NCI-H1436 (cell line): ENCODE measurements at places on chromosomes 3 and 15.

- no peak for DNase-seq
Measured at GRCh38 chr3:37129871-37130270, 44.5 kb downstream of the LRRFIP2 start.

DNA sequence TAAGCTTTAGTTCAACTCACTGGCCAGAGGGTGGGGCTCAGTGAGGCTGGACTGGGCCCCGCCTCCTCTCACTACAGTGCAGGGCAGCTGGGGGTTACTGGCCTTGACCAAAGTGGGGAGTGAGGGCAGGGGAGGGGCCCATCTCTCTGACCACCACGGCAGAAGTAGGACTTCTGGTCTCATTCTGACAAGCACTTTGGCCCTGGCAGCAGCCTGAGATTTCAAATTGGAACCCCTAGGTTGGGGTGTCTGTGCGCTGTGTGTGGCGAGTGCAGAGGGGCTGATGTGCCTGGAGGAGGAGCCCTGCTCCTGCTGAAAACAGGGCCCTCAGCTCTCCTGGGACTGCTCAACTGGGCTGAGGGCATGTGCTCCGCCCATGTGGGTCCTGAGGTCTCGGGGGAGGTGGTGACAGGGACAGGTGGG is 60.3 kb upstream of the RPL32 start:
- DNase-seq: peak; percentile 48

GRCh38 chr3:176579711-176580185 is 617.5 kb downstream of the TBL1XR1 start:
- DNase-seq: no peak

DNA sequence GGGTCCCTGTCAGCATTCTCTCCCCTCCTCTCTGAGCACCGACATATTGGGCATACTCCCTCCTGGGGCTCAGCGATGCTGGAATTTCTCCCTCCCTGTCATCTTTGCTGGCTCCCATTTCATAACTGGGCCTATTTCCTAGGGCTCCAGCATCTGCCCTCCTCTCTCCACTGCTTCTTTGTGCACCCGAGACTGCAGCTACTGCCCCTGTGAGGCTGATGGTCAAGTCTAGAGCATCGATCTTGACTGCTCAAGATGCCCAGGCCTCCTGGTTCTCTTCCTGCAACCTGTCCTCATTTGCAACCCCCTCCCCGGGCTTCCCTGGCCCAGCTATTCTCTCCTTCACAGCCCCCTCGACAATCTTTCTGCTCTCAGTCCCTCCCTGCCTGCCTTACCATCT is 53.5 kb downstream of the WHAMM start:
- no peak for DNase-seq

DNA sequence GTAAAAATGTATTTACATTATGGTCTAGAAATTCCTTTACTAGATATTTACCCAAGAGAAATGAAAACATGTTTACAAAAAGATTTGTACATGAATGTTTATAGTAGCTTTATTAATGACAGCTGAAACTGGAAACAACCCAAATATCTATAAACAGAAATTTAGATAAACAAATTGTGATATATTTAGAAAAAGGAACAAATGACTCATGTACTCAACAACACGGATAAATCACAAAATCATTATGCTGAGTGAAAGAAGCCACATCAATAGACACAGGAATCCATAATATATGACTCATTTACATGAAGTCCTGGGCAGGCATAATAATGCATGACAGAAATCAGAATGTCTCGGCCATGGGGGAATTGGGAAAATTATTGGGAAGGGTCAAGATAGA is 1020.2 kb downstream of the SQOR start:
- DNase-seq: no peak

- DNase-seq: no peak
Measured at GRCh38 chr3:4336850-4337546, 33.8 kb downstream of the SETMAR start.

- DNase-seq: no peak
Measured at GRCh38 chr3:38542401-38543298, 46.5 kb downstream of the EXOG start.

DNA sequence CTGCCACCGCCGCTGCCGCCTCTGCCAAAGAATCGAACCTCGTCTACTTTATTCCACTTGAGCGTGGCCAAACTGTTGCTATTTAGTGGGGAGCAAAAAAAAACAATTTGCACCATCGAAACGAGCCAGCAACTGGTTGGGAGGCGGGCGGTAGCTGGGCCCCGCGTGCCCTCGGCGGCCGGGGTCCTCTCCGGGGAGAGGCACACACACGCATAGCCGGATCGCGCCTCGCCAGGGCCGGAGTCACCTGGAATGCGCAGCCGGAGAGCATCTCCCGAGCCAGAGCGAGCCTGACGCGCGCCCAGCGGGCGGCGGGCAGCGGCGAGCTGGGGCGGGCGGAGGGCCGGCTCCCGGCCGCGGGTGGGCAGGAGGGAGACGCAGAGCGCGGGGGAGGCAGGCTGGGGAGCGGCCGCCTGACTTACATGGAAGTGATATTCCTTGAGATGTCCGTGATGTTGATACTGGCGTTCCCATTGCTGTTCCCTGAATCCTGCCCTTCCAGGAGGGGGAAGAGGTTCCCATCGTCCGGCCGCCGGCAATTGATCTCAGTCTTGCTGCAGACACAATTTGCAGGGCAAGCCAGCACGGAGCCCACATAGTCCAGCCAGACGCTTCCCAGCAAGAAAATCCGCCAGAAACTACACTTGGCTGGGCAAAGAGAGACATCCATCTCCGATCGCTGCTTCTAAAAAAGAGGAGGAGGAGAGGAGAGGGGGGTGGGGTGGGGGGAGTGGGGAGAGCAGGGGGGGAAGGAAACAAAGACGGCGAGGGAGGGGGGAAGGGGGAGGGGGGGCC is 858 bp downstream of the NTRK3 start:
- no peak for DNase-seq

DNA sequence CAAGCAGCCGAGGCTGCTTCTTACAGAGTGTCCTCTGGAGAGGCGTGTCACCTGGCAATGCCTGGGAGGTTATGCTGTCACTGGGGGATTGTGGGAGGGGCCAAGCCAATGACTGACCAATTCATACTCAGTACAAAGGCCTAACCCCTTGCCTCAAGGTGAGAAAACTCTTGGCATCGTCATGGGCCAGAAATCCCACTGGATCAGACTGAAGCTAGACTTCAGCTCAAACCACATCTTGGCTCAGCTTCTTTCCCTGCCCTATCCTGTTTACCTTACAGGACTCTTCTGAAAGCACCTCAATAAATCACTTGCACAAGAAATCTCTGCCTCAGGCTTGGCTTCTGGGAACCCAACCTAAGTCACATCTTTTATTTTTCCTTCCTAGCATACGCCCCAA is 9.5 kb downstream of the ANAPC13 start:
- no peak for DNase-seq

GRCh38 chr3:192482391-192482790 is 244.9 kb downstream of the FGF12 start:
- DNase-seq: no peak

GRCh38 chr15:80739919-80740318 is 39.3 kb upstream of the CEMIP start:
- no peak for DNase-seq

DNA sequence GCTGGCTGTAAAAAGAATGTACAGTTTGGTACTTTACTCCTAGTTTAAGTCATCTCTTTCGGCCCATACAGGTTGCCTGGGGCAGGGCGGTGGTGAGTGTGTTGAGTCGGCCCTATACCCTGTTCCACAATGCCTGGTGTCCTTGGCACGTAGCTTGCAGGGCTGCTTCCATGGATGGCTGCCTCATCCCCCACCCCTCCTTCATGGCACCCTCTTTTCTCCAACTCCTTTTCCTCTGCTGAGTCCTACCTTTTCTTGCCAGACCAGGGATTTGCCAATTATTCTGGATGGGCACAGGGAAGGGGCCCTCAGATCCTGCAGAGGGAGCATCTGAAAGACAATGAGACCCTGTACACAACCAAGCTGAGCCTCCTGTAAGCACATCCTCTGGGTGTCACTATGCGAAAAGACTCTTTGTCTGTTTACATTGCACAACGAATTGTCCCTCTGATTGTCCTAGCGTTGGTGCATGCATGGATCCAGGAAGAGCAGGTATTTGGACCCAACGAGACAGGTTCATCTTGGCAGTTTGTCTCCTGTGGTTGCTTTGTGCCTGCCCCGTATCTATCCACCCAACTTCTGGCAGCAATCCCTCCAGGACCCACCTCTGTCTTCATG is 73.6 kb upstream of the CGNL1 start:
- DNase-seq: no peak

GRCh38 chr3:159795042-159795441 is 193.6 kb upstream of the IL12A start:
- DNase-seq: no peak

GRCh38 chr3:168275662-168276061 is 179.9 kb upstream of the GOLIM4 start:
- DNase-seq: no peak

GRCh38 chr3:115141033-115141757 is 5.9 kb downstream of the ZBTB20 start:
- no peak for DNase-seq

DNA sequence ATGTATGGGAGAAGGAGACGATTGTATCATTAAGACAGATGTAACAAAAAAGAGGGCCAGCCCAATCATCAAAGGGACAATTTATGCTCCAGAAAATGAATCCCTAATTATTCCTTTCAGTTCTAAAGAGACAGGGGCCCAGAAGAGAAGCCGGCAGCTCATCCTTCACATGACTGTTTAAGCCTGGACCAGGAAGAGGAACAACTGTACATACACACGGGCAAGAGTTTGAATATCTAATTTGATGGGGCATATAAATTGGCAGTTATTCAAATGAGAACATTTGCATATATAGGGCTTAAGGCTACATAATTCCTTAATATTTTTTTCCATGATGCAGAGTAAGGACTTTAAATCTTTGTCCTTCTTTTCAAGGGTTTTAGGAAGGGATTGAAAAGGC is 232.3 kb downstream of the TLE3 start:
- no peak for DNase-seq

DNA sequence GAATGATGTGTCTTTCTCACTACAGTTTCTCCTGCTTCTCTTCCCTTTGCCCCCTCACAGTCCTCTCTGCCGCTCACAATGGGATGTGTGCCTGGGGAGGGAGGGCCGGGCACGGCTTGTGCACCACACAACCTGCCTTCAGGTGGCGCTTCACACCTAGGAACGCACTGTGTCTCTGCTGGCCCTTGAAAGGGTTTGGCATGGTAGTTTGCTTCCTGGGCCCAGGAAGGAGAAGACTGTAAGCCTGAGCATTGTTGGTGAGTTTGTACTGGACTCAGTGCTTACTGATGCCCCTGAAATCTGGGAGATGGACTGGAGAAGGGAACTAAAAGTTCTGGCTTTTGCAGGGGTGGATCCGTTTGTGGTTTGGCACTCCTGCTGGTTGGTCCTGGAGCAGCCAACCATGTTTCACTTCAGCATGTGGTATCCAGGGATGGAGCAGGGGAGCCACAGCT is 9.2 kb downstream of the ALPK3 start:
- no peak for DNase-seq

GRCh38 chr3:47430606-47431005 is 45.1 kb downstream of the SCAP start:
- no peak for DNase-seq

DNA sequence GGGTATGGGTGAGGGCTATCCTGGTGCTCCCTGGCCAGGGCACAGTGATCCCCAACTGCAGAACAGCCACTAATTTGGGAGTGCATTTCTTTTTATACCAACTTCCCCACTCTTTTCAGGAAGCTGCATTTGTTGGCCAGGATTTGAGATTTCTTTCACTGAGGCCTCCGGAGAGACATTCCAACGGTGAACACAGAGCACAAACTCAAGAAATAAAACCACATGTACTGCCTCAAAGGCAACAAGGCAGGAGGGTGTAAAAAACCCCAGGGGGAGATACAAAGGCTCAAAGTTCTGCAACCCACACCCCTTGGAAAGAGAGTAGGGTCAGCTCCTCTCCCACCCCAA is 65.3 kb downstream of the CPN2 start:
- DNase-seq: no peak

- no peak for DNase-seq
Measured at GRCh38 chr3:166526881-166527280, 689.7 kb upstream of the BCHE start.

DNA sequence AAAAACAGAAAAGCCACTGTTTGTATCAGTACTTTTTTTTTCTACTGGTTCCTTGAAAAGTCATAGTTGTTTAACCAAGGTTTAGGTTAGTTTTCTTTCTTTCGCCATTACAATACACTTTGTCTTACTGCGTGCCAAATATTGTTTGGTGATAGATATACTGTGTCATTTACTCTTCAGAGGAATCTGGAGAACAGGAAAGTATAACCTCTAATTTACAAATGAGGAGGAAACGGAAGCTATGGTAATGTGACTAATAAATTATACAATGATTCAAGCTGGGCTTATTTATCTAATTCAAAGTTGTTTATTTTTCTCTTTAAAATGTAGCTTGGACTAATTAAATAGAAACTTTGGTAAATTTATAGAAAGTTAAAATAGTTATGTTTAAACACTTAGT is 96.2 kb upstream of the ROBO2 start:
- no peak for DNase-seq

- DNase-seq: no peak
Measured at GRCh38 chr3:55380561-55380960, 106.5 kb downstream of the WNT5A start.

DNA sequence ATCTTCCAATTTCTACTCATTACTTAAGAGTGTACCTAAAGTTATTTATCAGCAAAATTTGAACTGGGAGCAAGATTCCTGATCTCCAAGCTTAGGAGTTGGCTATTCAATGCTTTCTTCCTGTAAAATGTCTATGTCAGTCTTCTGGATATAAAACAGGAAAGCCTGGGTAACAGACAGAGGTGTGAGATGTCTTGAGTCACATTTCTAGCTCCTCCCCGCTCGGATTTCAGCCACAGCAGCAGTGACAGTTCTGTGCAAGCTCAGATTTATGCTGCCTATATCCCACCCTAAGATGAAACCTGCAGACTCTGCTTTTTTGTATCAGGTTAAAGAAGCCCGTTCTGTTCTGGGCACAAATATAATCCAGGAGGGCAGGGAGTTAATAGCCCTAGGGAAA is 2.1 kb upstream of the ARMC8 start:
- DNase-seq: no peak

GRCh38 chr15:85475317-85475701 is 94.9 kb downstream of the AKAP13 start:
- DNase-seq: no peak

- DNase-seq: no peak
Measured at GRCh38 chr3:126435456-126436315, 40.0 kb downstream of the ZXDC start.

DNA sequence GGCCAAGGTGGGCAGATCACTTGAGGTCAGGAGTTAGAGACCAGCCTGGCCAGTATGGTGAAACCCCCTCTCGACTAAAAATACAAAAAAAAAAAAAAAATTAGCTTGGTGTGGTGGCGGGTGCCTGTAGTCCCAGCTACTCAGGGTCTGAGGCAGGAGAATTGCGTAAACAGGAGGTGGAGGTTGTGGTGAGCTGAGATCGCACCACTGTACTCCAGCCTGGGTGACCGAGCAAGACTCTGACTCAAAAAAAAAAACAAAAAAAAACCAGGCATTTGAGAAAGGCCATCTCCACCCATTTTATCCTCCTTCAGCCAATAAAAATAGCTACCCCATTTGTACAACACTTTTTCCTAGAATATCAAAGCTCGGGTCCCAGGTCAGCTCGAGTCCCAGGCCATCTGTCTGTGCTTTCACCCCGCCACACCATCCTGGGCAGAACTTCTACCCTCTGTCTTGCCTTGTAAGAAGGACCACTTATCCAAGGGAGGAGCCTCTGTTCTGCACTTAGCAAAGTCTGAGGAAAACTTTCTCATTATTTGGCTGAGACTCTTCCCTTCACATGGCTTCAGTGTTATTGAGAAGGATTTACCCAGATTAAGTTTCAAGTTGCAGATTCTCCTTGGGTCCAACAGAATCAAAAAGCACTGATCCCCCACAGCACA is 99.1 kb downstream of the MESD start:
- no peak for DNase-seq
